ENCODE measurements at places on chromosomes 2 and 18.
A peak's percentile ranks its signal among the peaks of the same experiment; 100 is the strongest.

DNA sequence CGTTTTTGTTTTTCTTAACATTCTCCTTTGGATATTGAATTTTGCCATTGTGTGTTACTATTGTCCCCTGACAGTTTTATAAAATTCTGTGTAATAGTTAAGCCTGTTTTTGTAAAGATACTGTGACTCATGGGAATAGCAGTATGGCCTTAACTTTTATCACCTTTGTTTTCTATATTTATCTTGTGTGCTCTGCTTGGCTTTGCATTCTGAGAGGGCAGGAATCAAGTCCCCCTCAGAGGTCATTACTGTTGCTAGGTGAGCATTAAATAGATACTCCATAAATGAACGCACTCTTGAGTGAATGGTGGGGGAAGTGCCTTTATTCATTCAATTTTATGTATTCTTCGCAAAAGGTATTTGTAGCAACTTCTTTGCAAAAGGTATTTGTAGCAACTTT is 160.0 kb downstream of the PHLPP1 start:
- DNase-seq: no peak

GRCh38 chr2:23083966-23084365 is 301.0 kb upstream of the KLHL29 start:
- DNase-seq: no peak

- no peak for DNase-seq
Measured at GRCh38 chr2:67854798-67855197, 208.0 kb downstream of the C1D start.

GRCh38 chr2:137345994-137346393 is 580.6 kb downstream of the THSD7B start:
- DNase-seq: no peak

DNA sequence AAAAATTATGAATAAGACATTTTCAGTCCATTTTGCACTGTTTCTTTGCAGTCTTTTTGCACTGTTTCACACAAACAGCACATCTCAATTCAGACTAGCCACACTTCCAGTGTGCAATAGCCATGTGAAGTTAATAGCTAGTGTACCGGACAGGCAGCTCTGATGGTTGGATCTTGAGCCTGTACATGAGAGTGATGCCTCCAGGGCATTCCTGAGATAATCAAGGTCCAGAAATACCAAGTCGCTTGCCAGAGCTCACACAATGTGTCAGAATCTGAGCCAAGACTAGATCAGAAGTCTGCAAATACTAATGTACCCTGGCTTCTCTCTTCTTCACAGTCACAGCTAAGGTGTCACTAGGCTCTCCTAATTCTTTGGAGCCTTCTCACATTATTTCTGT is 180.2 kb downstream of the OSR1 start:
- no peak for DNase-seq

DNA sequence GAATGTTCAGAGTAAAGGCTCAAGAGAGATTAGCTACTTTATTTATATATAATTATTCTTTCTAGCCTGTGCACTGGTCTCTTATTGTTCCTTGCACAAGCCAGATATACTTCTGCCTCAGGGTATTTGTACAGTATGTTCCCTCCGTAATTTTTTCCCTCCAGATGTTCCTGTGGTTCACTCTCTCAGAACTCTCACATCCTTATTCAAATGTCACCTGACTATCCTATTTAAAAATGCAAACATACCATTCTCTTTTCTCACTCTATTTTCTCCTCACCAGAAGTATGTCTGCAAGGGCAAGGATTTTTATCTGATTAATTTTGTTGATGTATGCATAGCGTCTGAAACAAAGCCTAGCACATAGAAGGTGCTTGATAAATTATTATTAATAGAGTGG is 64.0 kb upstream of the CERS6 start:
- DNase-seq: no peak

GRCh38 chr2:221111739-221112138 is 460.4 kb downstream of the EPHA4 start:
- DNase-seq: no peak

GRCh38 chr2:73907840-73908452 is 15.1 kb downstream of the ACTG2 start:
- peak; percentile 26 for DNase-seq

GRCh38 chr2:157181234-157181633 is 76.3 kb upstream of the GALNT5 start:
- DNase-seq: no peak

DNA sequence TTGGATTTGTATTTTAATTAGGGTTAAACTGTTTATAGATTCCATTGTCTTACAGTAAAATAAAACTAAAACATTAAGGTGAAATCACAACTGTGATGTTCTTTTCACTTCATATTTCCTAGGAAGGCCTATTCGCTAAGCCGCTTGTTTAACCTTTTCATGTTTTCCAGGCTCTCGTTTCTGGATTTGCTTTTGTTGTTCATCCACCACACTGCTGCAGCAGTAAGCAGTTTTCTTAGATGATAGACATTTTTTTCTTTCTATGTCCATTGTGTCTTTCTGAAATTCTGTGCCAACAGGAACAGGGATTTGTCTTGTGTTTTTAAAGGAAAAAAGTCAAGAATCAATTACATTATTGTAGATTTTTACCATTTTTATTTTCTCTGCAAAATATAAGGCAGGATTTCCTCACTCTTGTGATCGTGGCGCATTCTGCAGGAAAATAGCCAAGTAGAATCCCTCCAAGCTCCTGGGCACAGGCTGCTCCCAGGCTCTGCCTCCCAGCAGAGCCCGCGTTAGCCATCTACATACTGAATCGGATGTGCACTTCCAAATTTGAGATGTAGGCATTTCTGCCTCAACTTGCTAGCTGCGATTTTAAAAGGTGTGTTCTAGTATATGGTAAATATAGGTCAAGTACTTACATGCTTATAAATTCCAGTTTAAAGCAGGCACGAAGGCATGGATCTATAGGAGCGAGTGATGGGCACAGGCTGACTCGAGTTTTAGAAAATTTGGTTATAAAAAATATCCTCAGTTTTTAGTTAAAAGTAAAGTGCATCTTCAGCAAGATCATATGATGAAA is 10.2 kb downstream of the TSHZ1 start:
- DNase-seq: no peak

DNA sequence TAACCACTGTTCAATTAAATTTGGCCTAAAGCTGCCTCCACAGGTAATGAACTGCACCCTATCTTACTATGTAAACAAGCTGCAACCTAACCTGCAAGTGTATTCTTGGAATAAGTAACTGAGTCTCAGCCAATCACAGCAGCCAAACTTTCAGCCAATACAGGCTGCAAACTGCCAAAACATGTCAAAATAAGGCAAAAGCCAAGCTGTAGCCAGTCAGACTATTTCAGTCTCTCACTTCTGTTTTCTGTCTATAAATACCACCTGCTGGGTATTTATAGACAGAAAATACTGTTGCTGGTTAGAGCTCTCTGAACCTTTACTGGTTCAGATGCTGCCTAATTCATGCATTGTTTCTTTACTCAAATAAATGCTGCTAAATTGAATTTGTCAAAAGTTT is 14.3 kb downstream of the C2orf76 start:
- DNase-seq: no peak

GRCh38 chr18:42706618-42707017 is 408.9 kb downstream of the RIT2 start:
- DNase-seq: no peak

GRCh38 chr18:69978732-69979715 is 31.4 kb upstream of the CD226 start:
- no peak for DNase-seq

DNA sequence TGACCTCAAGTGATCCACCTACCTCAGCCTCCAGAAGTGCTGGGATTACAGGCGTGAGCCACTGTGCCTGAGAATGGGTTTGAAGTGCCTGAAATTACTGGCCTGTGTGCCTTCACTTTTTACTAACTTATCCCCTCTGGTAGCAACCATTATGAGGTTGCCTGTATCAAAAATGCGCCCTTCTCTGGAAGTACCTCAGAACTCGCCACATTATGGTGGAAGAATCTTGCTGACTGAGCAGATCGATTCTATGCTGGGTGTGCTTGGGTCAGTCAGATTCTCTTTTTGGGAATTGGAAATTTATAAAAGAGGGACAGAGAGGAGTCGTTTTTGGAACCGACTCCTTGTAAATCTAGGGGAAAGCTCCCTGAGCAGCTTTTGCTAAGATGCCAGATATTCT is 8.2 kb downstream of the LHCGR start:
- DNase-seq: no peak

DNA sequence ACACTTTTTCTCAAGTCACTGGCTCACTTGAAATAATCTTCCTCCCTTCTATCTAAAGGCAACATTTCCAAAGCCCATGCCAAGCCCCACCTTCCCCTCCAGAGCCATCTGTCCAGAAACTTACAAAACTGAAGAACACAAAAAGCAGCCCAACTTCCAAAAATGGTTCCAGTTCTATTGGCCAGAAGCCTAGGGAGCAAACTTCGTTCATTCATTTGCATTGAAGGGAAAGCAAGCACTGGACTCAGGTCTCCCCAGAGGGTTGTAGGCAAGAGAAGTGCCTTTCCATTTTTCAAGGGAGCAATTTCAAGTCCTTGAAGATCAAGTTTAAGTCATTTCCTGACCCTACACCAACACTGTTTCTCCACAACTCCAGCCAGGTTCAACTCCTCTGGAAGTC is 585.0 kb downstream of the BCL11A start:
- DNase-seq: no peak

DNA sequence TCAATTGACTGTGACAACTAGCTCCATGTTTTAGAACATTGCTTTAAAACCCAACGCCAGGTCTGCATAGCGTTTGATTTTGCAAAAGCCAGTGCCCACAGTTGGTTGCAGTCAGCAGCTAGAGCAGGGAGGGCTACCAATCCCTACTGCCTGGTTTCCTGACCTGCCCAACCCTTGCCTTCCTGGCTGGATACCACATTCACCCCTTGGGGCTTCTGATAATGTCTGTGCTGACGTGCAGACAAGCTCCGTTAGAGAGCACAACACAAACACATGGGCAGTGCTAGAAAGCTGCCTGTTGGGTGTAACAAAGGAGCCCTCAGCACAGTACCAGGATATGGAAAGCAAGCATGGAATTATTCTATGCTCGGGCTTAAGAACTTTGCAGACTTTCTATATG is 71.4 kb upstream of the THSD7B start:
- DNase-seq: no peak

GRCh38 chr2:218991674-218992168 is 1.5 kb downstream of the CRYBA2 start:
- DNase-seq: no peak

DNA sequence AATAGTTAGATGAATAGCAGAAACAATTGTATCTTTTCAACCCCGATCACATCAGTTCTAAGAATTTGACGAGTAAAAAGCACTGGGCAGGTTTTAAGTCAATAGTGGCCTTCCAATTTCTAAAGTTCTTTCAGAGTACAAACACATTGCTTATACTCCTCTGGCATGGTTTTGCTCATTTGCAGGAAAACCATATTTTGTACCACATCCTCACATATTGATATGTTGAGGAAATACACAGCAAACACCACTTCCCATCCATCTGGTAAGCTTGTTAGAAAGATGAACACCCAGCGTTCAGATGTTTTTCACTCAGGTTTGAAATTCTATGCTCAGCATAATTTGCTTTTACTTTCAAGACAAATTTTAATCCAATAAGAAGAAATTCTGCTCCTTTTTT is 344.6 kb upstream of the ACVR2A start:
- no peak for DNase-seq

GRCh38 chr2:11121099-11121822 is 34.0 kb upstream of the SLC66A3 start:
- DNase-seq: no peak

- peak; percentile 5 for DNase-seq
Measured at GRCh38 chr2:213119061-213119809, 32.2 kb downstream of the IKZF2 start.

DNA sequence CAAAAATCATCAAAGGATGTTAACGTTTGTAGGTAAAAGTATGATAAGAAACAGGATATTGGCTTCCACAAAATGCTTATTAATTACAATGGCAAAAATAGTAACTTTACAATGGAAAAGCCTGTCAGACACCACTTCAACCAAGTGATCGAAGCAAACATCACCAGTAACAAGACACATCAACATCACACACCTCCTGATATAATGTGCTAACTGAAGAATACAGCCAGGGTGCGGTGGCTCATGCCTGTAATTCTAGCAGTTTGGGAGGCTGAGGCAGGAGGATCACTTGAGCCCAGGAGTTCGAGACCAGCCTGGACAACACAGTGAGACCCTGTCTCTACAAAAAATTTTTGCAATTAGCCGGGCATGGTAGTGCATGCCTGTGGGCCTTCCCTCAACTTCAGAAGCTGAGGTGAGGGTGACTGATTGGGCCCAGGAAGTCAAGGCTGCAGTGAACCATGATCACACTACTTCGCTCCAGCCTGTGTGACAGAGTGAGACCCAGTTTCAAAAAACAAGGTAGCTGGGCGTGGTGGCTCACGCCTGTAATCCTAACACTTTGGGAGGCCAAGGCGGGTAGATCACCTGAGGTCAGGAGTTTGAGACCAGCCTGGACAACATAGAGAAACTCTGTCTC is 15.0 kb downstream of the MGAT4A start:
- DNase-seq: no peak

- DNase-seq: no peak
Measured at GRCh38 chr2:241410739-241411176, 54.7 kb downstream of the FARP2 start.

DNA sequence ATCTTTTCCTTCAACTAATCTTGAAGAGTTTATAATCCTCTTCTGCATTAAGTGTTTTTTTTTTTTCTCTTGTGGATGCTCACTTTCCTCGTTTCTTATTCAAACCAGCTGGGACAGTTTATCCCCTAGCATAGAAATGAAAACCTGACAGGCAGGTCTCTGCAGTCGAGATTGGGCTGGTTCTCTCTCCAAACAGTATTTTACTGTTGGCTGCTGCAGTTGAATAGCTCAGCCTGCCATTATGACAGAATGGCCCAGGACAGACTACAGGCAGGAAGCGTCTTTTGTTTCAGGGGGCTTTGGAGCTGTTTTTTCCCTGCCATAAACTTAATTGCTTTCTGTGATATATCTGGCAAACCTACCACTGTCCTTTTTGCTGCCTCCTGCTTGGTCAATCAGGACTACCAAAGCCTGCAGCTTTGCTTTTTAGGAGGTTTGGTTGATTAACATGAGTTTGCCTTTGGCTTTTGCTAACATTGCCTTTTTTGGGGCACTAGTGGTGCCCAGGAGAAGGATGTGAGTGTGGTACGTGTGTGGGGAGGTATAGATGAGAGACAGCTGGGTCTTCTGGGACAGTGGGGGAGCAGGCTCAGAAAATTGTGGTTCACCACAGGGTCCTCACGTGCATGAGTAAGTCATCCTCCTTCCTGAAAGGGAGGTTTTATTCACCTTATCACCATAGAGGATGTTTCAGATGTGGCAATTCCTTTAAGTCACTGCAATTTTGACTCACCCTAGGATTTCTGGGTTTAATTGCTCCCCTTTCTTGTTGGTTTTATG is 128.7 kb downstream of the LYPD6B start:
- DNase-seq: no peak
